ENCODE measurements at places on chromosomes 6 and 20.

GRCh38 chr6:163570579-163571231, 156.2 kb downstream of the QKI start:
- DNase-seq, result no peak

- DNase-seq, result no peak
Observed at GRCh38 chr20:37346236-37346534, 245 bp downstream of the SRC start.

DNA sequence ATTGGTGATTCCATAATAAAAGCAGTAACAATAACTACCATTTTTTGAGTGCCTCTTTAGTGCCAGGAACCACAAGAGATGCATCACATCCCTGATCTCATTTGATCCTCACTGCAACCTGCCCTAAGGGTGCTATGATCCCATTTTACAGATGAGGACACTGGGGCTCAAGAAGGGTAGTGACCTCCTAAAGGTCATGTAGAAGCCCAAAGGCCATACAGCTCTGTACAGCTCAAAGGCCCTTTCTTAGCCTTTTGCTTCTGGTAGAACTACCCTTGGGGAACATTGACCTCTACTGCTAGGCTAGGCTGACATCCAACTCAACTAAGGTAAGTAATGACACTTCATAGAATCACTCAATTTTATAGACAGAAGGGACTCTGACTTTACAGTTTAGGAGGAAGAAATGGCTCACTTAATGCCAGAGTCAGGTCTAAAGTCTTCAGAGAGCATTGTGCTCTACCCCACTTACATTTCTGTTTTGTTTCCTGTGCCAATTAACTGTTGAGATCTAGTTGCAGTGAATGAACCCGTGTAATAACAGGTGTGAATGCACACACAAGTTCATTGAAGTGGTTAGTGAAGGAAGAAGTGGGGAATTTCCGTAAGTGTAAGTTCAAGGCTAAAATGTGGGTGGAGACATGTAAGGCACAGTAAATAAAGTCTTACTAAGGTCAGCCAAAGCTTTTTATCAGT, 10.7 kb downstream of the SLC9A8 start:
- DNase-seq, result no peak

- DNase-seq, result no peak
Observed at GRCh38 chr6:118122801-118123200, 215.7 kb downstream of the SLC35F1 start.

- DNase-seq, result no peak
Observed at GRCh38 chr6:69719602-69720193, 77.1 kb downstream of the LMBRD1 start.

DNA sequence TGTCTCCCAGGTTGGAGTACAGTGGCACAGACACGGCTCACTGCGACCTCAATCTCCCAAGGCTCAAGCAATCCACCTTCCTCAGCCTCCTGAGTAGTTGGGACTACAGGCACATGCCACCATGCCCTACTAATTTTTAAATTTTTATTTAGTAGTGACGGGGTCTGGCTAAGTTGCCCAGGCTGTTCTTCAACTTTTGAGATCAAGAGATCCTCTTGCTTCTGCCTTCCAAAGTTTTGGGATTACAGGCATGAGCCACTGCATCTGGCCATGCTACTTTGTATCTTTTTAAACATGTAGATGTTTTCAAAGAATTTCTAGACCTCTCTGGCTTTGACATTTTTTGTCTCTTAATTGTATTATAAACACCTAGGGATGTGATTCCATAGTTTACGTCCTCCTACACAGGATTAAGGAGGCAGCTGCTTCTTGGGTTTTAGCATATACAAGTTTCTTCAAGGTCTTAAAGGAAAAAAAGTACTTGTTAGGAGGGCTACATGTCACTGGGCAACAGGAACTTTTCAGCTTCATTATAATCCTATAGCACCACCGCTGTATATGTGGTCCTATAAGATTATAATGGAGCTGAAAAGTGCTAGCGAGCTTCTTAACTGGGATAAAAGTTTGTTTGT, 1.3 kb downstream of the ADAT2 start:
- DNase-seq, result no peak

DNA sequence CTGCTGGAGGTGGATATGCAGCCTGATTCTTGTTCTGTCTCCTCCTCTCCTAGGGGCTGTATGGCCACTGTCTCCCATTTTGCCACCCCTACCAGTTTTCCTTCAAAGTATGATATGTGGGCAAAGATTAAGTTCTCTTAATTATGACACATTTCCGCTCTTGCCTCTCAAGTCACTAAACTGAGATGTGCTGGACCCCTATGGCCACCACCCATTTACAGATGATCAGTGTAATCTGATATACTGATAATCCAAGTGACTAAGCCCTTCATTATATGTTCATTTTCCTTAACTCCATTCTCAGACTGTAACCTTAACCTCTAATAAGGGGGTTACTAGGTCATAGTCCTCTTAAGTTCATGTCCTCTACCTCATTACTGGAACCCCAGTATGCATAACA, 711 bp upstream of the C20orf141 start:
- no peak for DNase-seq

DNA sequence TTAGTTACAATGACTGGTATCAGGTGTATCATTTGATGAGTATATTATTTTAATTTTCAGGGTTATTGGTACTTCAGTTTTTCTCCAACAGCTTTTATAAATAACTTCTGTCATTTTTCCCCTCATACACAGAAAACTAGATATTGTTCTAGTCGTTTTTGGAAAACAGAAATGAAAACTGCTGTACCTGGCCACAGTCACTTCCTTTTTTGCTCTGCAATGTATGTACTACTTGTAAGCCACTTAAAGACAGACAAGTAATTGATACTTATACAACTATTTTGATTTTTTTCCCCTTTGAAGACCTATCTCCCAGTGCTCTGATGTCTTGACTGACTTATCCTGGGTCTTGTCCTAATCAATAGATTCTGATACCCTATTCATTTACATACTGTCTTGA, 218.6 kb upstream of the RUNX2 start:
- no peak for DNase-seq

- no peak for DNase-seq
Observed at GRCh38 chr20:18662279-18663040, 74.6 kb downstream of the DTD1 start.

GRCh38 chr20:52295556-52295955, 104.0 kb upstream of the ZFP64 start:
- no peak for DNase-seq

DNA sequence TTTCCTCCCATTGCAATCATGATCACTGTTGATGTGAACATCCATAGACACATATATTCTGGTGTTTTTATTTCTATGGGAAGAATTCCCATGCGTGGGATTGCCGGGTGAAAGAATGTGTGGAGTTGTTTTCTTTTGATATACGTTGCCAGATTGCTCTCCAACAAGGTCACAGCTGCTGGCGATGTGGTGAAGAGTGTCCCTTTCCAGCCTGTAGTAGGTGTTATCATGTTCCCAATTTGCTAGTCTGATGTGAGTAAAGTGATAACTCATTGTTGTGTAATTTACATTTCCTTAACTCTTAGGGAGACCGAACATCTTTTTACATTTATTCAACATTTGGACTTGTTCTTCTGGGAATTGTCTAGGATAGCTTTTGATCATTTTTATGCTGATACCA, 14.5 kb upstream of the ELMO2 start:
- DNase-seq, result no peak

DNA sequence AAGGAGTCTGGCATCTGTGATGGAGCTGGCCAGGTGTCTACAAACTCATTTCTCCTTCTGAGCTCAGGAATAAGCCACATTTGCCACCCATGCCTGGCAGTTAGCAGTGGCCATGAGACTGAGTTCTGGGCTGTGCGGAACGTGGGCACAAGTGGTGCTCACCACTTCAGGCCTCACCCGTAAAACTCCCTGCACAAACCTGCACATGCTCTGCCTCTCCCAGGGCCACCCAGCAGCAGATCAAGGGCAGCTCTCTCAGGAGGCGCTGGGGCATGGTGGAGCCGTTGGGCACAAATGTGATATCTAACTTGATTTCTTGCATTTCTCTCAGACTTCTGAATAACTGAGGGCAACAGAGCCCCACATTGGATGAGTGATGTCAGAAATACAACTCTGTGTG, 269.5 kb downstream of the HIVEP2 start:
- no peak for DNase-seq

GRCh38 chr6:14734416-14735340, 511.2 kb upstream of the JARID2 start:
- DNase-seq, result no peak

DNA sequence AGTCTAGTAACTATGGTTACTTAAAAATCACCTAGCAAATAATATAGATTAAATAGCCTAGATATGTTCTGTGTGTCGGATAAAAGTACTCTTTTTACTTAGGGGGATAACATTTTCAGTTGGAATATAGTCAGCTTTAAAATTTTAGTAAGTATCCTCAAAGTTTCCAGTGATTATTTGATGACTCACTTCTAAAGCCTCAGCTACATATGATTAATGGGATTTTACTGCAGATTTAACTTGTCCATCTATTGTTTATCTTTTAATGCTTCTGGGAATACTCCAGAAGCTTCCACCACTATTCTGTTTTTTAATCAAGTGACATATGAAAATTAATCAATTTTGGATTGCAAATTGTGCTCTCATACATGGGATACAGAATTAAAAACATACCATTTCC, 8.7 kb upstream of the TENT5A start:
- DNase-seq, result no peak

DNA sequence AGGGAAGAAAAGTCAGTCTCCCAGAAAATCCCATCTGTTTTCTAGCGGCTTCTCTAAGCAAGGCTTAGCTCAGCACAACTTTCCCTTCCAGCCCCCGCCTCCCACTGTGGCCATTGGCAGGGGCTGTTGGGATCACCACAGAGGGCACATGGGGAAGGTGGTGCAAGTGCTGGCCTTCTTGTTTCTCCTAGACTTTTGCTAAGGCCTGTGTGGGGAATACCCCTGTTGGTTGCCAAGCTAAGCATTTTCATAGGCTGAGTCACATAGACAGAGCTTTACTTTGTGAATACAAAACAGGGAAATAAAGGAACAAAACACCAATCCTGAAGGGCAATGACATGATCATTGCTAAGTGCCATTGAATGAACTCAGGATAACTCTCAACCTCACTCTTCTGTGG, 32.4 kb upstream of the TIAM2 start:
- no peak for DNase-seq

- peak; percentile 13 for DNase-seq
Observed at GRCh38 chr6:113969888-113970804, 802 bp downstream of the HDAC2 start.

- DNase-seq, result no peak
Observed at GRCh38 chr6:34234667-34235306, 1.9 kb upstream of the HMGA1 start.

DNA sequence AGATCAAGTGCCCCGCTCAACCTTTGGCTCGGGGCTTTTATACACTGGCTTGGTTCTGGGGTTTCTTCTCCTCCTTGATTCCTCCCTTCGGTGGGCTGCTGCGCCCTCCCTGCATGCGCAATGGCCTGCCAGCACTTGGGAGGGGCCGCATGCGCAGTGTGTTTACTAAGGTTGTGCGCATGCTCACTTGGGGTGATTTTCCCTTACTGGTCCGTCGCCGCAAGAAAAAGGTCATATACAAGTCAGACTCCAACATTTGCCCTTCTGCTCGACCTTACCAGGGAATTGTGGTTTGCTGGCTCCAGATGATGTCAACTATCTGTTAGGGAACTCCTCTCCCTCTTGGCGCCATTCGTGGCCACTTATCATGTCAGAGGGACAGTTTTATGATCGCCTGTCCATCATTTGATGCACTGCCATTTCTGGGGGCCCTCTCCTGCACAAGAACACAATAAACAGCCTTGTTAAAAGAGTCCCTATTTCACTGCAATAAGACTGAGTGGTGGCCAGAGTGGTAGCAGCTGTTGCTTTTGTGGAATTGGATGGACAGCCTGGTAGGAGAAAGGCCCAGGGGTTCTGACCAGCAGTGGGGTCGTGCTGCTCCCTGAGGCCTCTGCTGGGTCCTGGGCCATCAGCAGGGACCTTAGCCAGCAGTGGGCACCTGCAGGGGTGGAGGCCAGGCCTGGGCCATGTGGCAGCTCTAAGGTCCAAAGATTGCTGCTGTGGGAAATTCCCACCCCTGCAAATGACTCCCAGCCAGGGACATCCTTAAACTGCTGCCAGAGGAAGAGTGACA, 2.8 kb upstream of the LBP start:
- no peak for DNase-seq

DNA sequence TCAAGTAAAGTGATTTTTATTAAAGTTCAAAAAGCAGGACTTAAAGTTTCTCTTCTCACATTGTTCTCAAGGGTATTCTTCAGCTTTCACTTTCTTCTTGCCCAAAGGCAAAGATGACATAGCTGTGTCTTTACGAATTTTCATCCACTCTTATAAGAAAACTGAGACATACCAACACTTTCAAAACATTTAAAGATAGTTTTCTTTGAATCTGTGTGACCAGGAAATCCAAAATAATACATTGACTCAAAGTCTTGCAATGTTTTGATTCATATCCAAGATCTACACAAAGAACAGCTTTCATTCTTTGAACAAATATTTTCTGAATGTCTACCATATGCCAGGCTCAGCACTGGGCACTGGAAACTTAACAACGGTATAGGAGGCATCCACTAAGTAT, 117.9 kb downstream of the SIM1 start:
- DNase-seq, result no peak

- DNase-seq, result no peak
Observed at GRCh38 chr20:15570156-15570555, 1003.1 kb downstream of the KIF16B start.

GRCh38 chr6:22036699-22037098, 260.1 kb downstream of the PRL start:
- DNase-seq, result no peak

DNA sequence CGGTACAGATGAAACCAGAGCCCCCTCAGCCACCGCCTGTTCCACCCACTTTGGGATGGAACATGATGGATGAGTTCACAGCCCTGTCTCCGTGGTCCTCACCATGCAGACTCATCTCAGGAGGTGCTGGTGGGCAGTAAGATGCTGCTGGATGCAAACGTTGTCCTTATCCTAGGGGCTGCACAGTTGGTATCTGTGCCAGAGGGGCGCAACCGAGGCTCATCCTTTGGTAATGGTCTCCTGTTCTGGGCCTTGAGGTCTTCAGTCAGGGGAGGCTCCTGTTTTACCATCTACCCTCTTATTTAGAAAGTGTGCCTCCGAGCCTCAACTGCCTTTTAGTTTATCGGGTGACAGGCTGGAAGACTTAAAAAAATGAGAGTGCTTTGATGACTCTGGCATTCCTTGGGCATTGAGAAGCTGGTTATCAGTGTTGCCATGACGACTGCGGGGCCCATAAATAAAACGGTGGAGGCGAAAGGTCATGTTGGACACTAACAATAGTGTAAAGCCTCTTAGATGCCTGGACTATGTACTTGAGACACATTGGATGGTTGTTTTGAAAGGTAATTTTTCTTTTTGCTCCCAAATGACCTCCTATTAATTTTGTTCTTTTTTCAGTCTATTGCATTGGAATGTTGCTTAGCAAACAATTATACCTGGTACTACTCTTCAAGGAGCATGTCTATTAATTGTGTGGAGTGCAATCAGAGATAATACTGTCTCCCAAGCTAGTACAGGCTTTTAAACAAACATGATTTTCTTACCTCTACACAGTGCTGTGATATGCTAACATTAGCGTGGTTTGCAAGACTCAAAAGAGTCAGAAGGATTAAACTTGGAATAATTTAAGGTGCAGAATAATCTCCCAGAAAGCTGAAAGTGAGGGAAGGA, 74.2 kb upstream of the DSP start:
- DNase-seq, result no peak

Measured in stimulated activated CD8-positive, alpha-beta memory T cell treated with anti-CD3 and anti-CD28 coated beads, Interleukin-4, amount 100 ng/mL, for 1 hour (primary cell).